IPS DF 19.7 (cell line): ENCODE measurements at places on chromosomes 7 and 10.
A peak's percentile ranks its signal among the peaks of the same experiment; 100 is the strongest.

DNA sequence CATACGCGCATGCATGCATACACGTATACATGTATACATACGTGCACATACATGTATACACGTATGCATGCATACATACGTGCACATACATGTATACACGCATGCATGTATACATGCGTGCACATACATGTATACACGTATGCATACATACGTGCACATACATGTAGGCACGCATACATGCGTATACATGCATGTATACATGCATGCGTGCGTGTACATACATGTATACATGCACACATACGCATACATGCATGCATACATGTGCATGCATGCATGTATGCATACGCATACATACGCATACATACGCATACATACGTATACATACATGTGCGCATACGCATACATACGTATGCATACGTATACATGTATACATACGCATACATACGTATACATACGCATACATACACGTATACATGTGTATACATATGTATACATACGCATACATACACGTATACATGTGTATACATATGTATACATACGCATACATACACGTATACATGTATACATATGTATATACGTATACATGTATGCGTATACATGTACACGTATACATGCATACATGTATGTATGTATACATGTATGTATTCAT, 19.0 kb upstream of the MTURN start:
- no peak for DNase-seq

- peak; percentile 54 for DNase-seq
These were observed 13.4 kb downstream of the BRI3 start for GRCh38 chr7:98294798-98295382.

DNA sequence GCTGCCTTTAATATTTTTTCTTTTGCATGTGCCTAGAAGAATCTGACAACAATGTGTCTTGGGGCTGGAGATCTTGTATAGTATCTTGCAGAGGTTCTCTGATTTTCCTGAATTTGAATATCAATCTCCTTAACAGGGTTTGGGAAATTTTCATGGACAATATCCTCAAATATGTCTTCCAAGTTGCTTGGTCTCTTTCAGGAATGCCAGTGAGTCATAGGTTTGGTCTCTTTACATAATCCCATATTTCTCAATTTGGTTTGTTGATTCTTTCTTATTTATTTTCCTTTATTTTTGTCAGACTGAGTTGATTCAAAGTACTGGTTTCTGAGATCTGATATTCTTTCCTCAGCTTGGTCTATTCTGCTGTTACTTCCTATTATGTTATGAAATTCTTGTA, 208.7 kb upstream of the GLI3 start:
- no peak for DNase-seq

DNA sequence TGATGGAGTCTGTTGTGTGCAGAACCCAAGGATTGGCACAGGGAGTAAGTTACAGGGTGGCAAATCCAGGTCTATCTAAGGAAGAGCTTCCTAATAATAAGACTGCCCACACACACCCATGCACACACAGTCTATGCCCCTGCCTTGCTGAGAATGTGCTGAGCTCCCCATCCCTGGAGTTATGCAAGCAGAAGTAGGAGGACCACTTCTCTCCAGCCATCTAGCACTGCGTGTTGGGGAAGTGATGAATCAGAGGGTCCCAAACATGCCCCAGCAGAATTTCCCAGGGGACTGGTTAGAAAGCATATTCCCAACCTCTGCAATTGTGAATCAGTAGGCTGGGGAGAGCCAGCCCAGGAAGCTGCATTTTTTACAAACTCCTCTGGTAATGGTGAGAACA, 117.2 kb downstream of the CDH23 start:
- no peak for DNase-seq

- DNase-seq = no peak
These were observed 967 bp upstream of the GLI3 start for GRCh38 chr7:42237811-42238541.

DNA sequence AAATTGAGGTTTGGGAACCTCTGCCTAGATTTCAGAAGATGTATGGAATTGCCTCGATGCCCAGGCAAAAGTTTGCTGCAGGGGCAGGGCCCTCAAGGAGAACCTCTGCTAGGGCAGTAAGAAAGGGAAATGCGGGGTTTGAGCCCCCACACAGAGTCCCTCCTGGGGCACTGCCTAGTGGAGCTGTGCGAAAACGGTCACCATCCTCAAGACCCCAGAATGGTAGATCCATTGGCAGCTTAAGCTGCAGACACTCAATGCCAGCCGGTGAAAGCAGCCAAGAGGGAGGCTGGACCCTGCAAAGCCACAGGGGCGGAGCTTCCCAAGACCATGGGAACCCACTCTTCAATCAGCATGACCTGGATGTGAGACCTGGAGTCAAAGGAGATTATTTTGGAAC, 15.0 kb upstream of the TFEC start:
- no peak for DNase-seq

DNA sequence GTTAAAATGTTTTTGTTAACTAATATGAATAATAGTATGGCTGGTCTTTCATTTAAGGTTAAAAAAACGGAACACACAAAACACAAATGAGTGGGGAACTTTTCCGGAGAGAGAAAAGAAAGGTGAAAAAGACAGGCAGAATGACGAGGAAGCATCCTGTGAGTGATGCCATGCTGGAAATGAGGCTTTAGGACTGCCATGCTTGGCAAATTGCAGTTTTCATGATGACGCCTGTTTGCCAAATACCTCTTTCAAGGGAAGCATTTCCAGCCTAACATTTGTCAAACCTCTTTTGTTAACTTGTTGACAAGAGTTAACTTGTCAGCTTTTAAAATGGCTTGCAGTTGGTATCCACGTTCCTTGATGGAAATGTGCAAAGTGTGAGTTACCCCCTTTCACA, 127.5 kb downstream of the RSU1 start:
- no peak for DNase-seq

DNA sequence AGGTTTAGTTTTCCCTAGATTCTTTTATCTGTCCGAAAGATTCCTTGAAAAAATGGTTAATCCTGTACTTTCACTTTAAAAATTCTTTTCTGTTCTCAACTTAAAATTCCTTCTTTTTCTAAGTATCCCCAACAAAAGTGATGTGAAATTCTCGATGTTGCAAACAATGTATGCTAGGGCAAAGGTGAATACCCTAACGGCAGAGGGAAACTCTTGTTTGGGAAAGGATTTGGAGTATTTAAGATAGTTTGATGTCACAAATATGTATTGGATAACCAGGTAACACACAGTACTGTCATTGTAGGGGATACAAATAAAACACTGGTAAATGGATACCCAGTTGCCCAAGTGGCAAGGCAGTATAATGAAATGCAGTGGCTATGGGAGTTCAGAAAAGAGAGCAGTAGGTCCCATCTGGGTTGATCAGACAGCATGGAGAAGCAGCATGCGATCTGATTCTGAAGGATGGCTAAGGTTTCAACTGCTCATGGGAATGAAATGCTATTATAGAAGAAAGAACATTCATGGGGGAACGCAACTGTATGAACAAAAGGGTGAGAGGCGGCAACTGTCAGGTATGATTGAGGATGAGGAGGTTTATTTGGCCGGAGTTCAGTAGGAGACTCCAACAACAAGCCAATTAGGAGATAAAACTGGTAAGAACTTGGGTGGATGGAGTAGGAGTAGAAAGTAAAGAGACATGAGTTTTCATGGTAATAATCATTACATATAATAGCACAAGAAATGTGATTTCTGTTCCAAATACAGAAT, 3.2 kb upstream of the EPC1 start:
- no peak for DNase-seq

DNA sequence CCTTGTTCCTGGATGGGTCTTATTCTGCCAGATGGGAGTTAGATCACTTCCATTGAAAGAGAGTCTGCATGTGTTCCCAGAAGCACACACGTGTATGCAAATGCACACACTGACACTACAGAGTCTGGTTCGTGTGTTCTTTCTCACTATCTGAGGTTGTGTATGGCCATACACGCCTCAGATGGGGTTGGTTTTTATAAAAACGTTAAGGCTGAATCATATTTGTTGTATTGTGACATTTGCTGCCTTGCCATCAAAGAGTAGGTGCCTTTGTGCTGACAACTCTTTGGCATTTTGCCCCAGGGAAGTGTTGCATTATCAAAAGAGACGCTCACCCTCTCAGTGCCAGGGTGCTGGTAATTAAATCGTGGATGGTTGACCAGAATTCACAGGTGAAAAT, 37.7 kb upstream of the HDAC9 start:
- no peak for DNase-seq

GRCh38 chr10:50991456-50992355, 82.6 kb upstream of the PRKG1 start:
- no peak for DNase-seq

- no peak for DNase-seq
These were observed 56.3 kb upstream of the TMEM72 start for GRCh38 chr10:44854693-44855350.

DNA sequence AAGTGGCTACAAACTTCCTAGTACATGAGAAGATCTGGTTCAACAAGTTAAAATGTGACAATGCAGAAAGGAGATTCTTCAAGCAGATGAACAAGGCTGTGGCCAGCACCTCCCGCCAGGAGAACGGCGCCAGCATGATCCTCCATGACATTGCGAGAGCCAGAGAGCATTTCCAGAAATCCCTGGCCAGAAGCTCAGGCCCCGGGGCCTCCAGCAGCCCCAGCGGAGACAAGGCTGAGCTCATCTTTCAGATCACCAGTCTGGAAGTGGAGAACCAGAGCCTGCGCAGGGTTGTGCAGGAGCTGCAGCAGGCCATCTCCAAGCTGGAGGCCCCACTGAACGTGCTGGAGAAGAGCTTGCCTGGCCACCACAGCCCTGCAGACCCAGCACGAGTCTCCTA, 40.1 kb upstream of the ZNF273 start:
- no peak for DNase-seq

DNA sequence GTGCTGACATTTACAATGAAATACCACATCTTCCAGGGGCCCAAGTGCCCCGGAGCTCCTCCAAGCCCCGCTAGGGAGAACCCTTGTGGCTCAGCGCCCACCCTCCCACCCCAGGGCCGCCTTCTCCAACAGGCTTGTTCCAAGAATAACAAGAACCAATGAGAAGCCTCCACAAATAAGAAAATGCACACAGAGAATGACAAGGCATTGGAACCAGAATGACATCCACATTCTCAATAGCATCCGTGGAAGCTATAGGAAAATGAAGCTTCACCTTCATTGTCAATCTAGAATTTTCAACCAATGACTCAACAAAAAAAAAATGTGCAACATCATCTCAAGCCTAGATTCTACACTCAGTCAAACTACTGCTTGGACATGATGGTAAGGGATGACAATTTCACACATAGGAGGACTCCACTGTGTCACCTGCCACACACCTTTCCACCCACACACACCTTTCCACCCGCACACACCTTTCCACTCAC, 50.4 kb upstream of the PPP2R2D start:
- no peak for DNase-seq

- DNase-seq = no peak
These were observed 5.5 kb upstream of the TEX47 start for GRCh38 chr7:88801046-88801445.

DNA sequence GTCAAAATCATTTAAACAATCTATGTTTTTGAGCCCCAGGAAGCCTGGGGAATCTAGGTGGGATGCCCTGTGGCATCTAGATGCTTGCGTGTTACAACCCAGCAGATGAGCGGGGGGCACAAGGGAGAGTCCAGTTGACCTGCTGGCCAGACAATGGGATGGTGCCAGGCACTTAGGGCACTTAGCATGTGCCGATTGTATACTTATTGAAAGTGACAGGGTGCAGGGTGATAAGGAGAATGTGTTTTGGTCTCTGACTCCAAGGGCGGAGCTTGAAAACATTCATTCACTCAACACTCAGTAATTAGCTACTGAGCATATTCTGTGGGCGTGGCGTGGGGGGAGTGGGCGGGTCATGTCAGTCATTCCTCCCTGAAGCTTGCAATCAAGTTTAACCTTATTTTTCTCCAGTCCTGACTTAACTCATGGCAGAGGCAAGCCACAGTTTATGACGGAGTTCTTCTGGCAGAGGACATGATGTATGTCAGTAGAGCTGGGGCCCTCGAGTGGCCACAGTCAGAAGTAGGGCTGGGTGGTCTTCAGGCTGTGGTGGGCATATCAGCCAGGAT, 115.1 kb downstream of the PRKCQ start:
- no peak for DNase-seq

DNA sequence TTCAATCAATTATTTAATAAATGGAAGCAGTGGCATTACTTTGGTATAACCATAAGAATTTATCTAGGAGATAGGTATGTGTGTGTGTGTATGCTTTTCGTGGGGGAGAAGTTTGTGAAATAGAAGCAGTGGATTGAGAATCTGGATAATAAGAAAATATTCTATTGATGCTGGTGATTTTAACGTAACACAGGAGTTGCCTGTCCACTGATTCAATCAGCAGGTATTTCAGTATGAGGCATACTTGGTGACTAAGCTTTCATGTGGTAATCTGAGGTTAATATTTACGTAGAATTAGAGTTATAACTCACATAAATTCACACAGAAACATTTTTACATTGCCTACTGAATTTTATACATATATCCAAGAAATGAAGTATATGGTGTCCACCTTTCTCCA, 568.0 kb downstream of the ZWINT start:
- DNase-seq = no peak

DNA sequence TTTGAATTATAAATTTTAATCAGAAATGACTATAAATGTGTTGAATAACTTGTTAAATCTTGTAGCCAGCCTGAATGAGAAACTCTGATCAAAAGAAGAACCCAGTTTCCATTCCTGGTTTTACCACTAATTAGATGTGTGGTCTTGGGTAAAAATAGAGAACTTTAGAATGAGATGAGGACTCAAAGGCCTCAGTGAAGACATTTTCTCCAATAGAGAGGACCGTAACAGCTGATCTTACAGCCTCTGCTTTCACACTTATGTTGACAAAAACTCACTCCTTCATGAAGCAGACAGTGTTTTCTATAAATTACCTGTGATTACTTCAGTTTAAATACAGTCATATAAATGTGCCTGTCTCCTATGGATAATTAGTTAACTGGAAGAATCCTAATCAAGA, 200.1 kb upstream of the MEOX2 start:
- DNase-seq = no peak

DNA sequence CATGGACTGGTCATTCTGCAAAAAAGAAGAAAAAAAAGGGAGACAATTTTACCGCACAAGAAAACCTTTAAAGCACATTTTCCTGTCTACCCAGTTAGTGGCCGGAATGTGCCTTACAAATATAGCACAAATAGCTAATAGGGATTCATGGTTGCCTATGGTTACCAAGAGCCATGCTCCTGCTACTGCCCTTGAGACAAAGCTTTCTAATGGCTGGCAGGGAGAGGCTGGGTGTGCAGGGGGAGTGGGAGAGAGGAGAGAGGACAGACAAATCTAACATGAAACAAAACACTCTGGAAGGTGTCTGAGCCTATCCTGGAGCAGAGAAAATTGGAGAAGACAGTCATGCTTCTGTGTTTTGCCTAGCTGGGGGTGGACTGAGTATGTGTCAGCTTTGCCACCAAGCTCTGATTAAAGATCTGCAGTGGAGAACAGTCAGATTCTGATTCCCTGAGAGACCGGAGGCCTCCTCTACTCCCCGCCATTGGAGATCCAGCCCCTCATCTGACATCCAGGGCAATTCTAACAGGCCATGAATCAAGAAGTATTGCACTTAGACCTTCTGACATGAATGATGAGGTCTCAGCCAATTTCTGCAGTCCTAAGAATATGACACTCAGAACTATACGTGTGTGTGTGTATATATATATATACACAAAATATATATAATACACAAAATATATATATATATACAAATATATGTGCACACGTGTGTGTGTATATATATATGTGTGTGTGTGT, 80.2 kb downstream of the PRTFDC1 start:
- DNase-seq = no peak

- no peak for DNase-seq
These were observed 22.7 kb downstream of the ZNF22 start for GRCh38 chr10:45023426-45023825.

GRCh38 chr7:106763717-106764116, 101.4 kb upstream of the PIK3CG start:
- DNase-seq = no peak
